ENCODE measurements at places on chromosomes 4 and X.

DNA sequence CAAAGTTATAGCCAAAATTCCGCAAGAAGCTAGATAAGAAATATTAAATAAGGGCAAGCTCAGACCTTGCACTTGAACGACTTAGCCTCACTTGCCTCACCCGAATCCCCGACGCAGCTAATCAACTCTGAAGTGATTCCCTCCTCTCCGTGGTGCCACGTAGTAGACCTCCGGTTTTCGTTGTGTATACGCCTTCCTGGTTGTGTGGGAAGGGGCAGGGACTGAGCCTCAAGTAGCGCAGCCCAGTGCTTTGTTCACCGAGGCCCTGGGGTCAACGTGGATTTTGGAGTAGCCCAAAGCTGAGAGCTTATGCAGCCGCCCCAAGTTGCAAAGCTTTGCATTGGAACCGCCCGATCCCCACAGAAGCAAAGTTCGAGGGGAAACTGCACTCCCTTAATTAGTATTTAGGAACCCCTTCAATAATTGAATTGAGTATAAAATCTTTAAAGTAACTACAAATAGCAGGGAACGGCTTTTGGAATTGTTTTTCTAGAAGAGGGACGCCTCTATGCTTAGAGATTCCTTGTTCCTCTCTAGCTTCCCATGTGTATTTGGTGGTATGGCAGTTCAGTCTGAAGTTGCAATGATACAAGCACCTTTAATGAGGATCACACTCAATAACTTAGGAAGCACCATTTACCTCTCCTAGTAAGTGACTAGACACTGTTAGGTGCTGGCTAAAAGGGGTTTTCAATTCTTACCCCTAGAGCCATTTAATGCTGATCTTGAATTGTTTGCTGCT is 55.7 kb downstream of the LINC00632 start:
- DNase-seq = no peak

DNA sequence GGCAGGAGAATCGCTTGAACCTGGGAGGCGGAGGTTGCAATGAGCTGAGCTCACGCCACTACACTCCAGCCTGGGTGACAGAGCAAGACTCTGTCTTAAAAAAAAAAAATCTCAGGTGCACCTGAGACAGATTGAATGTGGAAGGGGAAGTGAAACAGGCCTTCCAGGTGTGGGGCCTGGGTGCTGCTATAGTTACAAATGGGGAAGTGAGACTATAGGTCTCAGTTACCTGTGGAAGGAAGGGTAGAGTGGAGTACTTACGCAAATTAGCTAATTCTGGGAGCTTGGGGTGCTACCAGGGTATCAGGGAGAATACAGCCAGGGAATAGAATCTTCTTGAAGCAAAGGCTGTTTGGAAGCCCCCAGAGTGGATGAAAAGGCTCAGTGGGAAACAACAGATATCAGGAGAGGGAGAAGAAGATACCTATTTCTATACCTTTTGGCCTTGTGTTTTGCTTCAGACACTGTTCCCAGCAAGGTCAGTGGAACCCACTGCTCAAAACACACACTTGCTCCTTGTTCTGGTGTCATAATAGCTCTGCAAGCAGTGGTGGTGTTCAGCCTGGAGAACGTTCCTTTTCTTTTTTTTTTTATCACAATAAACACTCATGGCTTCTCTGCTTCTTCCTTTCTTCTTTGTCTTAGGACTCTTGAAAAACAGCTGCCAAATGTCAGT is 7.0 kb downstream of the CD38 start:
- no peak for DNase-seq

- no peak for DNase-seq
Observed at GRCh38 chr4:147853706-147854105, 121.8 kb downstream of the ARHGAP10 start.

- no peak for DNase-seq
Observed at GRCh38 chr4:152369203-152369901, 166.5 kb downstream of the FBXW7 start.

Measured in DMS 273 treated with DMSO at 0.1 percent for 48 hours (cell line).